ENCODE measurements at places on chromosomes 5 and 9.

DNA sequence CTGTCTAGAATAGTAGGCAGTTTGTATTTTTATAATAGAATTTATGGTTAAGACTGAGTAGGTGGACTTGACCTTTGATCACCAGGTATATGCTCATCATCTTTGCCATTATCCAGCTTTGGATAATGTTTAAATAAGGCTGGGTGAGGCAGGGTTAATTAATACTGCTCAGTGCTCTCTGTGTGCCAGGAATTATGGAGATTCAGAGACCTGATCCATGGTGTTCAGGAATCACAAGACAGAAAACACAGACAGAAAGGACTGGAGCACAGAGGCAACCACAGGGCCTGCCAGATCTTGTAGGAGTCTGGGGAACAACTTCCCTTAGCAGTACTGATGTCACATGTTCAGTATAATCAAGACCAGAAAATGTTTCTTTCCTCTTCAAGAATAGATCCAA, 186.3 kb upstream of the ADCY2 start:
- DNase-seq = no peak

GRCh38 chr9:21696411-21696871, 106.0 kb upstream of the MTAP start:
- no peak for DNase-seq

- no peak for DNase-seq
These were observed 2.0 kb upstream of the HAUS6 start for GRCh38 chr9:19104515-19105282.

GRCh38 chr9:21265421-21266189, 25.8 kb upstream of the IFNA14 start:
- DNase-seq = no peak

- no peak for DNase-seq
These were observed 31.7 kb upstream of the CEP72 start for GRCh38 chr5:580436-580835.

DNA sequence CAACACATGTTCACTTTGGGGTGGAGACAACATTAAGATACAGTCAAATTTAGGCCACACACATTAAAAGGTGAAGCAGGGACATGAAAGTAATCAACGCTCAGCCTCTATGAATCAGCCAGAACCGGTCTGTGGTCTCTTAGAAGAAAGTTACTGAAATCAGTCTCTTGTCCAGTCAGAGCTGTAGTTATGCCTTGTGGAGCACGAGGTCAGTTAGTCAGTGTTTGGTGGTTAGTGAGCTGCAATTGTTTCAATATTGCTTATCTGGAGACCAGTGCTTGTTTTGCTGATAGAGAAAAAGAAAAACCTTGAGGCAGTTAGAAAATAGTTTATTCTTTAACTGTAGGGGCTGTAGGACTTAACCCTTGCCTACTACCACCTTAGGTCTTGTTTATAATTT, 157.8 kb upstream of the RASEF start:
- no peak for DNase-seq

GRCh38 chr9:69797675-69798074, 22.9 kb upstream of the CFAP95 start:
- no peak for DNase-seq

DNA sequence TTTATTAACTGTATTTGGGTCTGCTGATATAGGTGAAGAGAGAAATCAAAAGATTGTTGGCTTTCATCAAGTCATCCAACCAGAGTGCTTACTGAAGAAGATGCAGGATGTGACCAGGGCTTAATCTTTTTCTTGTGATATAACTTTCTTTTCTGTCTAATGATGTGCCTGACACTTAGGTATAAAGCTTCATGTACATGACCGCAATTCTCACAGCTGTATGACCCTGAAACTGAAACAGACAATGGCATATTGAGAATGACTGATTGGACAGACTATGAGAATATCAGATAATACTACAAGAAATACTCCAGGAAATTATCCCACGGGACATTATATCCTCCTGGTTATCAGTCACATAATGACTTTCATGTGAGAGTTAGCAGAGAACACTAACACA, 32.5 kb upstream of the FAM174A start:
- DNase-seq = no peak

DNA sequence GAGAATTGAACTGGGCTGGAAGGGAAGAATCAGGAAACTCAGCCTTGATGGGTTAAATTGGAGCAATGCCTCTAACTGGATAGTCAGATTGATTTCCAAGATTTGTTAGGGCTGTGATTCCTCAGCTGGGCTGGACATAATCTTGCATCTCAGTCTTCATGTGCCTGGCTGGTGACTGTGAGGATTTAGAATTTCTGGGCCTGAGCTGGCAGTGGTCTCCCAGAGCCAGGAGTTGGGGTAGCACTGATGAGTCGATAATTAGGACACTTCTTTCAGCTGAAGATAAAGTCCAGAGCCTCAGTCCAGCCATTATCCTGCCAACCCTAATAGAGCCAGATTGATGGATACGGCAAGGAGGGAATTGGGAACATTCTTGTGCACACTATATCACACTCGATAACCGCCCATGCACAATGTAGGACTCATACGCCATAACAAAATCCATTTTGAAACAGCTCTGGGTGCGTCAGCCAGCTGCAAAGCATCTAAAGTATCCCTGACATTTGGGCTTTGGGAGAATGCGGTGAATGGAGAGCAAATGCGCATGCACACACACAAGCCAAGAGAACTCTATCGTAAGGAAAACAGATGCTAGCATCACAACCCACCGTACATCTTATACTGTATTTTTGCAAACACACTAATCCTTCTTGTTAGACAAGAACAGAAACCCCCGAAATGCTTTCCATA, 405.1 kb upstream of the KLF4 start:
- no peak for DNase-seq
